ENCODE measurements at places on chromosomes 2 and 18.
A peak's percentile ranks its signal among the peaks of the same experiment; 100 is the strongest.

- DNase-seq = no peak
Measured at GRCh38 chr2:170360546-170361089, 182.7 kb downstream of the MYO3B start.

DNA sequence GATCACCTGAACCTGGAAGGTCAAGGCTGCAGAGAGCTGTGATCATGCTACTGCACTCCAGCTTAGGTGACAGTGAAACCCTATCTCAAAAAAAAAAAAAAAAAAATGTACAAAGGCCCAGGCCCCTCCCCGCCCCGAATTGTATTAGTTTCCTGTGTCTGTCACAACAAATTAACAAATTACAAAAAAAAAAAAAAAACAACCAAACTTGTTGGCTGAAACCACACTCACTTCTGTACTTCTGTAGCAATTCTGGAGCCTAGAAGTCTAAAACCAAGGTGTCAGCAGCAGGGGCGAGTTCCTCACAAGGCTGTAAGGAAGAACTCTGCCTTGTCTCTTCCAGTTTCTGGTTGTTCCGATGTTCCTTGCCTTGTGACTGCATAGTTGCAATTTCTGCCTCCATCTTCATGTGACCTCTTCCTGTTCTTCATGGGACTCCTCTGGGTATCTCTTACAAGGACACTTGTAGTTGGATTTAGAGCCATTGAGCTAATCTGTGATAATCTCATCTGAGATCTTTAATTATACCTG lies 100.8 kb upstream of the ZSWIM2 start:
- DNase-seq = no peak

- DNase-seq = no peak
Measured at GRCh38 chr2:217434180-217434975, 568.4 kb downstream of the TNS1 start.

GRCh38 chr2:64124571-64124970 lies 19.6 kb downstream of the PELI1 start:
- DNase-seq = no peak

DNA sequence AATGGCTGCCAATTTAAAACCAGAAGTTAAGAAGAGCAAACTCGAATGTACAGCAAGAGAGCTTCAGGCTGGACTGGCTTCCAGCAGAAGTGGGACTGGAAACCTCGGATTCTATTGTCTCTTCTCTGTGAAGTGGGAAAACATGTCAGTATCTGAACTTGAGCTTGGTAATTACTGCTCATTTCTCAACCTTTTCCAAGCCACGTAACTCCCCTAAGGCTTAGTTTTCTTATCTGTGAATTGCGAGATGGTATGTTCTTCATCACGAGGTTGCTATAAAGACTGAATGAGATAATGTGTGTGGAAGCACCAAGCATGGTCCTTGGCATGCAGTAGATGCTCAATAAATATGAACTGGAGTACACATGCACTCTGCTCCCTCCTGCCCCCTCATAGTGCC lies 259.4 kb upstream of the SPRED2 start:
- DNase-seq = no peak

DNA sequence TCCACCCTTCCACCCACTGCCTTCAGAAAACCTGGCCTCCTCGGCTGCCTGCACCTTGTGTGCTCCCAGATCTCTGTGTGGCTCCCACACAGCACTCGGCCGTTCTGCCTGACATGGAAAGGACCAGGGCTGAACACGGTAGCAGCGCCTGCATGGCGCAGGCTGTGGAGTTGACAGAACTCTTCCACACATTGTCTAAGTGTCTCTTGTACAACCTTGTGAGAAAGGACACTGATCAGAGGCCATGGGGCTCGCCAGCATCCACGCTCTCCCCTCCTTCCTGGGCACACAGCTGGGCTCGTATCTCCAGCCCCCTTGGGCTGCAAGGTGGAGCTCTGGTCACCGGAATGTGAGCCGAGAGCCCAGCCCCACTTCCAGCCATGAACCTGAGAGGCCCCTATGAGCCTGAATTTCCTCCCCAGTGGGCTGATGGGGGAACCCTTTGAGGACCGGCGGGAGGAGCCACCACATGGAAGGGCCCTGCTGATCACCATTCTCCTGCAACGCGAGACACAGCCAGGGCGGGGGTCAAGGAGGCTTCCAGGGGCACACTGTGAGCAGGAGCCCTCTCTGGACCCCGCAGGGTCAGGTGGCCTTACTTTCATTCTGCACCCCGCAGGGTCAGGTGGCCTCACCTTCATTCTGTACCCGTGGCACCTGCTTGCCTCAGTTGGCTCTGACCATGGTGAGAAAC lies 314.2 kb upstream of the MYT1L start:
- no peak for DNase-seq

DNA sequence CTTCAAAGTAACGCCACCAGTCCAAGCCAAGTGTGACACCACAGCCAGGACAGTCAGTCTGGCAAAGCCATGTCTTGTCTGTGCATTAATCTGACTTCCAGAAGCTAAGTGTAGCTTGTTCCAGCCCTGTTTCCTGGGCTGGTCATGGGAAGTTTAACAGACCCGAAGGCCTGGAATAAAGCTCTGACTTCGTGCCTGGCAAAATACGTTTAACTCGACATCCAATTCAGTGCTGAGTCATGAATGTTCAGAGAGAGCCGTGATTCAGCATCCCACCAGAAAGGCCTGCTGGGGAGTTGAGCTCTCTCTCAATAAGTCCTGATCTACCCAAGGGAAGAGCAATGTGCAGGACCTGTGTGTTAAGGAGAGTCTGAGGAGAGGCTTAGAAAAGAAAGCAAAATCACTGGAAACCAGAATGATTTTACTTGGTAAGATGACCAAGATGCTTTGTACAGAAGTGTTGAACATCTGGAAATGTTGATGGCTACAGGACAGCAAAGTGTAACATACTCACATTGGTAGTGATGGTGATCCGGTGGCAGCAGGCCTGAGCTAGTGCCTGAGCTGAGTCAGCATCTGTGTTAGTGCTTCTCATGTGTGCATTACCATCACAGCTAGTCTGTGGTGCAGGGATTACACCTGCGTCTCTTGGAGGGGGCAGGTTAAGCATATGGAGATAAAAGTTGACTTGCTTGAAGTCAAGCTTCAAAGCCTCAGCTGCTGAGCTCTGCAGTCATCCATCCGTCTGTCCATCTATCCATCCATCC lies 743.7 kb upstream of the HS6ST1 start:
- no peak for DNase-seq

- DNase-seq = no peak
Measured at GRCh38 chr2:74749432-74749831, 84.5 kb upstream of the HK2 start.

GRCh38 chr18:78610179-78610578 lies 369.4 kb upstream of the SALL3 start:
- DNase-seq = no peak

DNA sequence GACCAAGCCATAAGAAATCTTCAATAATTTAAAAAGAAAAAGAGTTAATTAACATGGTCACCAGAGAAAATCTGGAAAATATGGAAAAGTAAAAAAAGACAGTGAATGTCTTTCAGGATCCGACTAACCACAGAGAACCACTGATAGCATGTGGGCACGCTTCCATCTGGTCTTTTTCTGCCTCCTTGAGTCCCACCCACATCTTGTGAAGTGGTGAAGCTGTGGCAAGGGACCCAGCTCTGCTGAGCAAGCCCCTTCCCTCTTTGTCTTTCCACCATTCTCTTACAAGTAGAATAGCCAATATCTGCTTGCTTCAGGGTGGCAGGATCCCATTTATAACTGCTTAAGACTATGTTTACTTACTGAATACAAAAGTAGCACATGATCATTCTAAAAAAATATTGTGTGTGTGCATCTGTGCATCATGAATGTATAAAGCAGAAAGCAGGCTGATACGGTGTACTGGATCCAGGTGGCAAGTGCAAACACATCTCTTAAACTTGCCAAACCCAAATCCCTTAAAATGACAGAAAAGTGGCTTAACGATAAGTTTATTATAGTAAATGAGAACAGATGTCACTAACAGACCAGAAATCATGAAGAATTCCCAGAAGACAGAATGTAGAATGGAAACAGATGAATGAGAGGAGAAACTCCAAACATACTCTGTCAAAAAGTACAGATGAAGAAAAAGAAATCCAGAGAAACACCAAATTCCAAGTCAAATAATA lies 52.3 kb downstream of the FOXI3 start:
- DNase-seq = no peak

DNA sequence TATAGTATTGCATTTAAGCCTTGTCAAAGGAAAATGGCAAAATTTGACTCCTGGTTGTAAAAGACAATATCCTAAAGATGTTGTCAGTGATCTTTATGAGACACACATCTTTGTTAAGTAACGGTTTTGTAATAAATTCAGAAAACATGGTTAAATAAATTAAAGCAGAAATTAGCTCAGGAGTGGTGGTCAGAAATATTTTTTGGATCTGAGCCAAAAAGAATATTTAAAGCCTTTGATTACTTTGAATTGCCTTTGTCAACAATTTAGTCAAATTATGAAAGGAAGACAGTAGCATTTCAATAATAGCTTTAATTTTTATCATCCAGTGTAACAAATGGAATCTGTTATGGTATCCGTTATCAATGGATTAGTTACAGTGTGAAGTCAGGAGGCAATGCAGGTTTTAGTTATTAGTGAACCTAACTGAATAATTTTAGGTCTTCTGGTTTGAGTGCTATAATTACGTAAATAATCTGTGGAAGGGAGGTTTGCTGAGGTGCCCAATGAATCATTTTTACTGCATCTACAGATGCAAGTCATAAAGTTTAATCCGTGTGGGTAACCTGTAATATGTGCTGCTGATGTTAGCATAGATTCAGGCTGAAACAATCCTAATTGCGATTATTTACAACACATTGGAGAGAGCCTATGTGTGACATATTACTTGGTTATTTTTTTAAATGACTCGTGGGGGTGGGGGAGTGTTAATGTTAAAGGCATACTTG lies 42.7 kb downstream of the SMAD4 start:
- DNase-seq = no peak

GRCh38 chr2:169637620-169638019 lies 53.5 kb downstream of the PPIG start:
- no peak for DNase-seq

DNA sequence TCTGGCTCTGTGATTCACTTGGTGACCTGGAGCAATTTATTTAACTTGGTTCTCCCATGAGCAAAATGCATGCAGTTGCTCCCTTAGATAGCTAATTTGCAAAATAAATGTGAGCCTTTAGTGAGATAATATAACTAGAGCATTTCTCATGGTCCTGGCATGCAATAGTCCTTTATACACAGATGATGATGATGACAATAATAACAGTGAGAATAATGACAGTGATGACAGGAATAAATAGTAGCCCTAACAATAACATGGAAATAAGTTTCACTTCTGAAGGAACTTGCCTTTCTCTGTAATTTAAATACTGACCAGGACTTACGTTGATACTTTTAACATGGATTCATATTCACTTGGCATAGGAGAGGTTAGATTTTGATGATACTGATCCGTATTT lies 49.2 kb downstream of the LPIN1 start:
- DNase-seq = no peak

DNA sequence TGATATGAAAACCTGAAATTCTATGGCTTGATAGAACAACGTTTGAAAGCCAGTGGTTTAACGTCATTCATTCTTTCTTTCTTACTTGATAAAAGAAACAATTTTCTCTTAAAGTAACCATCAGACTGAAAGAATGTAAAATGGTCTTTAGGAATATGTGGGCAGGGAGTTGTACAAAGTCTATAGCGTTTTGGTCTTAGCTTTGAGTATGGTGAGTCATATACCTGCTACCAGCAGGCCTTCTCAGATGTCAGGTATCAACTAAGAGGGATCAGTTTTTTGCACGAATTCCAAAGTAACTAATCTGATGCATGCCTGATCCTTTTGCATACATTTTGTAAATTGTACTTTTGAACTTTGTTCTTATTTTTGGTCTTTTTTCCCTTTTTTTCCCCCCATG lies 101.5 kb upstream of the DSEL start:
- no peak for DNase-seq

GRCh38 chr18:76390452-76391035 lies 104.5 kb downstream of the ZNF516 start:
- DNase-seq = no peak

- no peak for DNase-seq
Measured at GRCh38 chr2:123915380-123915779, 109.7 kb upstream of the CNTNAP5 start.

- DNase-seq = no peak
Measured at GRCh38 chr2:201734111-201734510, 35.7 kb upstream of the MPP4 start.

GRCh38 chr2:119259296-119259860 lies 35.7 kb downstream of the STEAP3 start:
- DNase-seq = no peak

- DNase-seq = no peak
Measured at GRCh38 chr2:31204783-31205182, 12.5 kb downstream of the CAPN14 start.

- peak; percentile 62 for DNase-seq
Measured at GRCh38 chr2:241540771-241541561, 17.6 kb upstream of the BOK start.

- no peak for DNase-seq
Measured at GRCh38 chr2:1661891-1662605, 82.3 kb downstream of the PXDN start.

DNA sequence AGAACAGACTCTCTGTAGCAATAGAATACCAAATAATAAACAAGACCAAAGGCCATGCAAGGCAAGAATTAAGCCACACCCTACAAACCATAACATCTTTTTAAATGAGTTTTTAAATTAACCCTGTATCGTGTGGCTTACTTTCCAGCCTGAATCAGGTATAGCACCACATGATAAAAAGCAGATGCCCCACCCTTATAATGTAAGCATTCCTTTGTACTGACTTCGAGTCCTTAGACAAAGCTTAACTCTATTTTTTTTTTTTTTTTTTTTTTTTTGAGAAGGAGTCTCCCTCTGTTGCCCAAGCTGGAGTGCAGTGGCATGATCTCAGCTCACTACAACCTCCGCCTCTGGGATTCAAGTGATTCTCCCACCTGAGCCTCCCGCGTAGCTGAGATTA lies 1.7 kb upstream of the C2orf42 start:
- no peak for DNase-seq

GRCh38 chr18:80190311-80190710 lies 57.0 kb downstream of the PARD6G start:
- DNase-seq = no peak

GRCh38 chr18:39375066-39375465 lies 1809.5 kb upstream of the CELF4 start:
- no peak for DNase-seq

DNA sequence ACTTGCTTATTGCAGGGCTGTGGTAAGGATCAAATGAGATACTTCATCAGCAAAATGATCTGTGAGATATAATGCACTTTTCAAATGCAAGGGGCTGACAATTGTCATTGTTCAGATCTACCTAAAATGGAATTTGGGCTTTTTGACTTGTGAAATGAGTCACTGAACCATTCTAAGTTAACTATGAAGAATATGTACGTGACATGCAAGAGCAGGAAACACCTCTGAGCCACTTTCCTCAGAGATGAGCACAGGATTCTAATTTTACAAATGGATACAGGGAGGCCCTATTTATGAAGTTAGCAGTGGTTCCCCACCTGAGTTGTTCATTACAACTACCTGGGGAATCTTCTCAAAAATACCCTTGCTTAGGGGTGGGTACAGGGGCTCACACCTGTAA lies 26.7 kb downstream of the CTLA4 start:
- DNase-seq = no peak
